ENCODE measurements at places on chromosomes 1 and 21.

GRCh38 chr1:167289966-167290365 lies 69.3 kb downstream of the POU2F1 start:
- DNase-seq = no peak

GRCh38 chr1:207882692-207883091 lies 28.2 kb downstream of the CD34 start:
- DNase-seq = no peak

- DNase-seq = no peak
These were observed 7.1 kb downstream of the PROX1 start for GRCh38 chr1:213994888-213995287.

DNA sequence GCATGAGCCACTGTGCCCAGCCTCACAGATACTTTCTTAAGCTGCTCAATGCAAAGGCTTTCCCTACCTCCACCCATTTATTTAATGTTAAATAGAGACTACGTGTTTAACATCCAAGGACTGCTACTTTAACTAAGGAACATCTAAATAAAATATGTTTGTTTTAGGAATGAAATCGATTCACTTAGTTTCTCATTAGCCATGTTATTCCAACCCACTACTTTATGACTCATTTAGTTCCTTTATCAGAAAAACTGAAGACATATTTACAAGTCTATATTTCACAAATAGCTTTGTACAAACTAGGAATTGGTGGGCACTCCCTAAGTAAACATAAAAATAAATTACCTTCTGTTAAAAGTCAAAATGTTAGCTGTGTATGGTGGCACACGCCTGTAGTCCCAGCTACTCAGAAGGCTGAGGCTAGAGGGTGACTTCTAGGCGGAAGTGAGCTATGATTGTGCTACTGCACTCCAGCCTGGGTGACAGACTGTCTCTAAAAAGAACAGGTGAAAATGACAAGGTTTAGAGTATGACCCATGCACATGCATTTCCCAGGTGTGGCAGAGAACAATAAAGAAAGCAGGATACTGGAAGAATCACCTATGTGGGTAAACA lies 39.9 kb upstream of the AK4 start:
- DNase-seq = no peak

GRCh38 chr1:87284456-87285240 lies 44.0 kb upstream of the LMO4 start:
- DNase-seq = no peak

- DNase-seq = no peak
These were observed 105.4 kb downstream of the UBE2U start for GRCh38 chr1:64308866-64309265.

- DNase-seq = no peak
These were observed 26.3 kb downstream of the LRRC52 start for GRCh38 chr1:165570078-165570477.

DNA sequence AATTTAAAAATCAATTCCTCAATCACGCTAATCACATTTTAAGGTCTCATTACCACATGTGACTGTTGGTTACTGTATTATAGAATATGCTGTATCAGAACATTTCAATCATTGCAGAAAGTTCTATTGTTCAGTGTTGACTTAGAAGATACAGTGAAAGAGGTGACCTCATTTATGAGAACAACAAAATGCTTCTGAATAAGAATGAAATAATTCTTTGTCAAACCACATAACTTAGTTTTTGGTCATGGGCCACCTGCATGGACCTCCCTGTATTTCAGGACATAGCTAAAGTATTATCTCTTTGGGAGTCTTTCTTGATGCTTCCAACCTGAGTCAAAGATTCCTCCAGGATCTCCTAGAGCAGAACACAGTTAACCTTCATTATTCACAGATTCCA lies 22.3 kb downstream of the MFSD2A start:
- DNase-seq = no peak

GRCh38 chr1:47507881-47508701 lies 70.2 kb downstream of the FOXD2 start:
- DNase-seq = no peak

- DNase-seq = no peak
These were observed 21.4 kb downstream of the TEX38 start for GRCh38 chr1:46692811-46693770.

DNA sequence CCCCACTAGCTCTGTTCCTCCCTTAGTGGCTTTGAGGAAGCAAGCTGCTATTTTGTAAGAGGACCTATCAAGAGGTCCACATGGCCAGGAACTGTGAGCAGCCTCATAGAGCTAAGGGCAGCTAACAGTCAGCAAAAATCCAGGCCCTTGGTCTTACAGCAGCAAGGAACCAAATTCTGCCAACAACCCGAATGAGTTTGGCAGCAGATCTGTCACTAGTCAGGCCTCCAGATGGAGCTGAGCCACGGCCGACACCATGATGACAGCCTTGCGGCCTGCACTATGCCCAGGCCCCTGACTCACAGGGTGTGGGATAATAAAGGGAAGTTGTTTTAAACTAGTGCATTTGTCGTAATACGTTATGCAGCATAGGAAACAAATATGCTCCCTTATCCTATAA lies 28.0 kb upstream of the H3-3A start:
- no peak for DNase-seq

DNA sequence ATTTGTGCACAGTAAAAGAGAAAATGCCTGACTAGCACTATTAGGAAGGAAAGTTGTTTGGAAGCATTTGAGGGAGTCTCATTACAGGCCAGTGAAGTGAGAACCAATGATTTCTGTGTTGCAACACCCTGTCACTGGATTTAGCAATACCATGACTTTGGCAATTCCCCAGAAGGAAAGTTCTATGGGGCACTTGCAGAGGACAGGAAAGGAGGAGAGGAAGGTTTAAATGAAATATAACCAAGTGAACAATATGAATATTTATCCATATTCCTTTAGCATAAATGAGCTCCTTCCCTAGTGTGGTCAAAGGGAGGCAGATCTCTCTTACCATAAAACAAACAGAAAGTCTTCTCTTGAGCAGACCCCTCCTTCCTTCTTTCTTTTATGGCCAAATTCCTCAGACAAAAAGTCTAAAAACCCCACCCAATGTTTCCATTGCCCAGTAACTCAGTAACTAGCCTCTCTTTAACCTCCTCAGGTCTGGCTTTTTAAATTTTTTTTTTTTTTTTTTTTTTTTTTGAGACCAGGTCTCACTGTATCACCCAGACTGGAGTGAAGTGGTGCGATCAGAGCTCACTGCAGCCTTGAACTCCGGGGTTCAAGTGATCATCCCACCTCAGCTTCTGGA lies 5.5 kb downstream of the TLR5 start:
- DNase-seq = no peak

GRCh38 chr1:100657876-100658715 lies 61.4 kb upstream of the VCAM1 start:
- no peak for DNase-seq

DNA sequence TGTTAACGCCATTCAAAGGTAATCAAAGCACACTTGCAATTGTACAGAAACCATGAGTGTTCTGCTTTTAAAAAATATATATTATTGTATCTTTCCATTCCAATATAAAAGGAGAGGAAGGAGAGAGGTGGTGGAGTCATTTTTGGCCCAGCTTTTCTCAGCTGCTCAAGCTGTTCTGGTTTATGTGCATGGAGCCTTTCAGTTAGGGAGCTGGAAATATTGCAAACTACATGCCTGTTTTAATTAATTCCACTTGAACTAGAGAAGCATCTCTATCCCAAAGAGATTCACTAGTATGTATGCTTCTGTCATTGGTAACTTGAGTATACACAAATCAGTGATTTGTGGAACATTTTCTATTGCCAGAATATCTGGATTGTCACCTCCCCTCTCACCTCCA lies 28.5 kb upstream of the C1orf105 start:
- DNase-seq = no peak

- DNase-seq = no peak
These were observed 370.6 kb downstream of the SIPA1L2 start for GRCh38 chr1:232259333-232259732.

DNA sequence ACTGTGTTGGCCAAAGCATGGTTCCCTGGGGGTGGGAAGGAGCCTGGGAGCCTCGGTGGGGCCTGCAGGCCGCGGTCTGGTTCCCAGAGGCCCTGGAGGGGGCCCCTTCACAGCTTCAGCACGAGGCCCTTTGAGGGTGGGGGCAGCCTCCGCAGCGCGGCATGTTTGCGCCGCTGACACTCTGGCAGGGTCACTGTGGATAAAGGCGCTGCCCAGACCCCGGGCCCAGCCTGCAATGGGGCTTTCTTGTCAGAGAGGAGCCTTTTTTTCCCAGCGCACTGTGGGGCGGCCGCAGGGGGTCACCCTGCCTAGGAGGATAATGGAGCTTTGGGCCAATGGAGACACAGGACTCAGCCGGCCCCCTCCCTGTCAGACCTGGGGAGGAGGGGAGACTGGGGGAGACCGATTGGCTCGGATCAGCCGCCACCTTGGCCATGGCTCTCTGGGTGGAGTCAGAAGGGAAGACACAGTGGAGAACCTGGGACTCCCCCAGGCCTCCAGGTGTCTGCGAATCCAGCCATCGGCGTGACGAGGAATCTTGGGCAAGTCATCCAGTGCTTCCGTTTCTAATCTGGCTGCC lies 26.0 kb downstream of the EPHB2 start:
- no peak for DNase-seq

DNA sequence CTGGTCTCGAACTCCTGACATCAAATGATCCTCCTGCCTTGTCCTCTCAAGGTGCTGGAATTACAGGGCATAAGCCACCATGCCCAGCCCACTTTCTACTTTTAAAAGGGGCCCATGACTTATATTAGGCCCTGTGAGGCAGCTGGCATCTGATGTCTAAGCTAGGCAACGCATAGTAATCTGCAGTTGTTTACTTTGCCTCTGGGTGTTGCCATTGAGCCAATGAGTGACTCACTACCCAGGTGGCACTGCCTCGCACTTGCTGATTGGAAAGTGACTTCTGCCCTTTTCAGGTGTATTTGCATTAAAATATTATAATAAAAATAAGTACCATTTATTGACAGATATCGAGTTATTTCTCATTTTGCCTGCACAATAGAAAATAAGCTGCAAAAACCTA lies 84.9 kb downstream of the KIF14 start:
- DNase-seq = no peak

- no peak for DNase-seq
These were observed 42.7 kb downstream of the FAAP20 start for GRCh38 chr1:2151911-2152310.

- DNase-seq = no peak
These were observed 196.5 kb downstream of the TOMM20 start for GRCh38 chr1:234932106-234932505.

DNA sequence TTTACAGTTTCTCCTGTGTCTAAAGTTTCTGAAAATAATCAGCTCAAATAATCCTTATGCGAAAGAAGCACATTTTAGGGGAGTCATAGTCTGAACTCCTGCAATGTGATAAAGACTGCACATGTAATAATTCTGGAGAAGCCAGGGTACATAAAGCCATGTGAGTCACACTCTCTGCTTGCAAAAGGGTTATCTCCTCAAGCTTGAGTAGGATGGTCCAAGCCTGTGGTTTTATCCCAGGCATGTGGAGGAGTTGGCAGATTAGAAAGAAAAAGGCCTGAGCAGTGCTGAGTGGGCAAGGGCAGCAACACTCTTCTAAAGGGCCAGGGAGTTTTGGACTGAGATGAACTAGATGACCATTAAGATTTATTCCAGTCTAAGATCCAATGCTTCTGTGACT lies 220.4 kb downstream of the RHOU start:
- no peak for DNase-seq

DNA sequence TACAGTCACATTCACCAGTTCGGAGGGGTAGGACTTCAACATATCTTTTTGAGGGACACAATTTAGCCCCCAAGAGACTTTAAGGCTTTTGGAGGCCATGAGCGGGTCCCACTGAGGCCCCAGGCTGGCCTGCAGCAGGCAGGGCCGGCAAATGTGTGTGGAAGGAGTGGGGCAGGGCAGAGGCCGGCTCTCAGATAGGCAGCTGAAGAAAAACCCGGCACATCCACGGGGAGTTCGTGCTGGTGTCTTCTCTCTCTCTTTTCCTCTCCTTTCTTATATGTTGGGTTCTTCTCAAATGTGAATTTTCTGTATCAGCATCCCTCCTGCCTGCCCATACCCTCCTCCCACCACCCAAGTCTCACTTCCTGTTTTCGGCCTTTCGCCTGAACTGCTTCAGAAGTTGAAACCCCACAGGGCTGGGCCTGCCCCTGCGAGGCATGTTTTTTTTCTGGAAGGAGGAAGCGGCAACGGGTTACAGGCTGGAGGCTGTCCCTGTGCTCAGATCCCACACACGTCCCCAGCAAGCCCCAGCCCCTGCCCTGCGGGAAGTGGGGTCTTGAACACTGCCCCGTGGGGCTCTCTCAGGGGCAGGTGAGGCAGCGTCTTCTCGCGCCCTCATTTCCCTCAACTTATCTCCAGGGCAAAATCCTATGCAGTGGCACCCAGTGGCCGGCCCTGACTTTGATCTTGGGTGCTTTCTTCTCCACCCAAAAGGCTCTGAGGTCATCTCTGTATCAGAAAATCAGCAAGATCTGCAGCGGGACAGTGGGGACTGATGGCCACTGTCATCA lies 9.7 kb upstream of the UMODL1 start:
- no peak for DNase-seq

- no peak for DNase-seq
These were observed 61.7 kb downstream of the ITSN1 start for GRCh38 chr21:33703750-33704606.

- no peak for DNase-seq
These were observed 72.3 kb downstream of the CAMK2N1 start for GRCh38 chr1:20413776-20414140.

DNA sequence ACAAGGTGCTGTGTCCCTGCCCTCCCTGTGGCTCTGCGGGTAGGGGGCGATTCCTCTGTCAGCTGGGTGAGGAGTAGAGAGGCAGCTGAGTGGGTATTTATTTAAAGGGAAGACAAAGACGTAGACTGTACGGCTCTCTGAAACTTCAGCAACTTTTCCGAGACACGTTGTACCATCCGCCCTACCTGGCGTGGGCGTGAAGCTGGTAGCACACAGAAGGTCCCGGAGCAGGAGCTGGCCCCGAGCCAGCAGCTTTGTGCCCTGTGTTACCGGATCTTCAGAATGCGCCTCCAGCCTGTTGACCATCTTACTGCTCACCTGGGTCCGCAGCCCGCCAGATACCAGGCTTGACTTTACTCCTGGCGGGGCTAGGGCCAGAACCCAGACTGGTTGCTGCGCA lies 34.9 kb downstream of the PRKCZ start:
- DNase-seq = no peak

- DNase-seq = no peak
These were observed 468.1 kb downstream of the RPS6KC1 start for GRCh38 chr1:213519098-213519497.

GRCh38 chr1:85220756-85221201 lies 20.0 kb upstream of the SYDE2 start:
- DNase-seq = no peak

- no peak for DNase-seq
These were observed 36.6 kb upstream of the SLC44A3 start for GRCh38 chr1:94783342-94784189.

DNA sequence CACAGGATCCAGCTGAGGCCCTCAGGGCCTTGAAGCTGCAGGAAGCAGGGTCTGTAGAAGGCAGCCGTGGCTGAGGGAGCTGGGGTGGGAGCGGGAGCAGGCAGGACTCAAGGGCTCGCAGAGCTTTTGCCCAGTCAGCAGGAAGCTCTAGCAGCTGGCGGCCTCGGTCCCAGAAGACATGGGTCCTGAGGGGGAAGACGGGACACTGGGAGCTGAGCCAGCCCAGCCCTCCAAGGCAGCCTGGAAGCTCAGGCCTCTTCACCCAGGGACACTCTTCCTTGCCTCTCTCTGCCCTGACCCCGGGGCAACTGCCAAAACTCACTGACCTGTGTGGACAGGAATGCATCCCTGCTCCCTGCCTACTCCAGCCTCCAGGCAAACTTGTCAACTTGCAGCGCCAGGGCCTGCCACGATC lies 8.9 kb downstream of the ADGRB2 start:
- DNase-seq = no peak

- no peak for DNase-seq
These were observed 473.7 kb upstream of the DAB1 start for GRCh38 chr1:57897581-57897980.

Measured in CD8-positive, alpha-beta memory T cell (primary cell).